ENCODE measurements at places on chromosomes 4 and X.
A peak's percentile ranks its signal among the peaks of the same experiment; 100 is the strongest.

DNA sequence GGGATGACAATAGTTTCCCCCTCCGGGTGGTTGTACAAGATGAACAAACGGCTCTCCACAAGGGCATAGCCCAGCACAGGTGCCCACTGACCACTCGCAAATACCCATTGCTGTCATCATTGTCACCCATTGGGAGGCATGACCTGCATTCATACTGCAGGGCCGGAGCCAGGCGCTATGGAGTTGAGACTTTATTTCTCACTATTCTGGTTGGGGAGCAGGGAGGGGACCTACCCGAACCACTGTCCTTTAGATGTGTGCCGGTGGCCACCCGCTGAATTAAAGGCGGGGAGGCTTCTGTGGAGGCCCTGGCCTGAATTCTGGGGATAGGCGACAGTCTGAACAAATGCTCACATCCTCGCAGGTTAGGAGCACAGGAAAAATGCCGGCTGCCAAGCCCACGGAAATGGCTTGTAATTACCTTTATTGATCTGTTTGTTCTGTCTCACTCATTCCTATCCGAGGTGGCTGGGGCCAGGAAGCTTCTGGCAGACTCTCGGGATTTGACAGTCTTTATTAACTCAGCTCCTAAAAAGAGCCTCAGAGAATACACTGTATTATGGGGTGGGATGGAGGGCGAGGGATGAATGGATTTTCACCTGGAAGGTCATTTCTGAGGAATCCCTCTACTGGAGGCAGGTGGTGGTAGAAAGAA is 125.1 kb upstream of the PSAPL1 start:
- H3K27ac ChIP-seq, result no peak overlapping the region
- no peaks in the 10 kb centered on the region for H3K27me3 ChIP-seq
- peaks cover 2% of the 10 kb centered on the region for H3K36me3 ChIP-seq
- no peak overlapping the region for H3K4me3 ChIP-seq
- DNase-seq, result no peak
- no peaks in the 10 kb centered on the region for H3K4me1 ChIP-seq

DNA sequence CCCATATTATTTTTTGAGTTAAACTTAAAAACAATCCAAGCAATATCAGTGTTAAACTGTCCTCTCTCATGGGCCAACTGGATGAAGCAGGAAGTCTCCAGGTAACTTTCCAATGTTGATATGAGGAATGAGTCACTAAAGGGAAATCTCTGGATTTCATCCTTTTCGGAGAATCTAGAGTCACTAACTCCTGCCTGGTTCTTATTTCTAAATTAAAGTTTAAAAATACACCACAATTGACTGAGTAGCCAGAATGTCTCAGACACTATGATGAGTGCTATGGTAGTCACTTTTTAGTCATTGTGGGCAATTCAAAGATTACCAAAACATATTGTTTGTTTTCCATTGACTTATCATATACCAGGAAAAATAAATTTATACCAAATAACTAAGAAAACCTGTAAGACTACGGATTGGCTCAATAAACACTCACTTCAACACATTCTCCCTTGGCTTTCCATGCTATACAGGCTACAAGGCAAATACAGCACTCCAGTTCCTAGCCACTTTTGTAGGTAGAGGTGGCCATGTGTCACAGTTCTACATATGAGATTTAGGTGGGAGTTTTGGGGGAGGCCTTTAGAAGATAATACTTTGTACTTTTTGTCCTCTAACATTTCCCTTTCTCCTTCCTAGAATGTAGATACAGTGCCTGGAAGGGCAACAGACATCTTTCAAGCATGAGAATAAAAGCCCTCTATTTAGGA is 8.6 kb downstream of the SLC9B2 start:
- H3K4me1 ChIP-seq, result peaks cover 6% of the 10 kb centered on the region
- no peak overlapping the region for H3K4me3 ChIP-seq
- H3K27me3 ChIP-seq, result no peaks in the 10 kb centered on the region
- no peak overlapping the region for H3K27ac ChIP-seq
- DNase-seq, result no peak

- H3K36me3 ChIP-seq, result no peaks in the 10 kb centered on the region
- H3K27me3 ChIP-seq, result no peaks in the 10 kb centered on the region
- no peak for DNase-seq
- H3K27ac ChIP-seq, result no peak overlapping the region
Observed at GRCh38 chr4:126354784-126355183, 1040.0 kb downstream of the FAT4 start.

GRCh38 chr4:175639346-175639745 is 172.7 kb downstream of the GPM6A start:
- no peak for DNase-seq
- H3K27me3 ChIP-seq, result no peaks in the 10 kb centered on the region

- DNase-seq, result no peak
- H3K36me3 ChIP-seq, result peaks cover 41% of the 10 kb centered on the region
- H3K4me1 ChIP-seq, result no peaks in the 10 kb centered on the region
Observed at GRCh38 chr4:150395872-150396271, 186.1 kb upstream of the MAB21L2 start.

DNA sequence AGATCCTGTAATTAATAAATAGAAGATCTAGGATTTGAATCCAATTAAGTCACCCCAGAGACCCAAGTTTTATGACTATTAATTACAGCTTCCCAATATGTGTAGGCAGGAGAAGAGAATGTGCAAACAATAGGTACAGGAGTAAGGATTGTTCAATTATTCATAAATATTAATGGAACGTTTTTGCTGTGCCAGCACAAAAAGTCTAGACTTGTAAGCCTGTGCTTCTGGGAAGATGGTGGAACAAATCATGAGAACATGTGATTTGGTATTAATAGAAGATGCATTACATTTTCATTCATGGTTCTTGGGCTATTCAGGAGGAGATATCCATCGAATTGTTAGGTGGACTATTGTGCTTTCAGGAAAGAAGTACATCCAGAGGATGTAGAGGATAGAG is 1240.9 kb downstream of the STIM2 start:
- no peak for DNase-seq
- H3K27ac ChIP-seq, result no peak overlapping the region
- no peak overlapping the region for H3K4me3 ChIP-seq
- H3K27me3 ChIP-seq, result no peaks in the 10 kb centered on the region
- peaks cover 2% of the 10 kb centered on the region for H3K36me3 ChIP-seq

DNA sequence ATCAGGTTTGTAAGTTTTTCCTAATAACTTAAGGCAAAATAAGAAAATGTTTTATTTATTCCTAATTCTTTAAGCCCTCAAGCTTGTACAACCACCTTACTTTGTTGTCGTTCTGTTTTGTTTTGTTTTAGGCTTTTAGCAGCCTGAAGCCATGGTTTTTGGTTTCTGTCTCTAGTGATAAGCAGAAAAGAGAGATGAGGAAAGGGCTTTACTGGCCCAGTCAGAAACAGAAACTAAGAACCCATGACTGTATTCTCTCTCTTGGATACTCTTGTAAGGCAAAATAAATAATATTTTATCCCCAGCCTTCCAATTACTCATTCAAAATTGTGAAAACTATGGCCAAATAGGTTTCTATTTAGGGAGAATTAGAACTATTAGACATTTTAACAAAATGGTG is 29.4 kb downstream of the TBC1D19 start:
- peaks cover 13% of the 10 kb centered on the region for H3K4me1 ChIP-seq
- H3K4me3 ChIP-seq, result no peak overlapping the region
- DNase-seq, result no peak
- H3K27ac ChIP-seq, result no peak overlapping the region
- H3K36me3 ChIP-seq, result peaks cover 19% of the 10 kb centered on the region
- no peaks in the 10 kb centered on the region for H3K27me3 ChIP-seq

DNA sequence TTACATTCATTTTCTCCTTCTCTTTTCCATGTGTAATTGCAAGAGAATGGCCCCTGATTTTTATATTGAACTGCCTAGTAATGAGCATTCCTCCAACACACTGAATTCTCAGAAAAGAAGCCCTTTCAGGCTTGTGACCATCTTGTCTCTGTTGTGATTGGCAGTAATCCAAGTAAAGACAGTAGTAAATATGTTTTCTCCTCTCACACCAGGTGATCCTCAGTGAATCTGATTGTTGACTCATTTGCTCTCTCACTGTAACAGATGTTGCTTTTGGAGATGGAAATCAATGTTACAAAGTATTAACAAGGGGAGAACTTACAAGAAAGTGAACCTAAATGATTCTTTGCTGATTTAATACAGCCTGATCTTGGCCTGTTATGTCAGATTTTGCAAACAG is 271.0 kb downstream of the AFF2 start:
- no peak for DNase-seq
- peaks cover 2% of the 10 kb centered on the region for H3K4me1 ChIP-seq
- no peaks in the 10 kb centered on the region for H3K36me3 ChIP-seq
- H3K4me3 ChIP-seq, result no peak overlapping the region
- no peaks in the 10 kb centered on the region for H3K27me3 ChIP-seq

DNA sequence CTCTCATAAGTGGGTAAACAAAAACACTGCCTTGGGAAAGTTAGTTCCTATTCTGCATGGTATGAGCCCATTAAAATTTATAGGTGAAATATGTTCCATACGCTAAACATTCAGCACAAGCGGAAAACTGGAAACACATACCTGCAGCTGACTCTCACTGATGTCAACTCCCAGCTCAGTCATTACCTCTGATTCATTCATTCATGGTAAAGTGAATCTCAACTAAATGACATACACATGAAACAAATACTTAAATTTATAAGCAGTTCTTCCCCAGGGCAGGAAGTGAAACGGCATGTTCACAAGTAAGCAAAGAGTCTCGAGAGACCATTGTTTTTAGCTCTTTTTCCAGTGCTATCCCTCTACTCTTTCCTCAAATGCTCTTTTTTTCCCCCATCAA is 1.6 kb downstream of the SLC10A6 start:
- DNase-seq, result no peak
- no peak overlapping the region for H3K4me3 ChIP-seq
- H3K27me3 ChIP-seq, result peaks cover 9% of the 10 kb centered on the region
- no peaks in the 10 kb centered on the region for H3K36me3 ChIP-seq
- no peak overlapping the region for H3K27ac ChIP-seq

- no peak for DNase-seq
- peaks cover 21% of the 10 kb centered on the region for H3K36me3 ChIP-seq
- peak overlapping the region; percentile 71 for H3K27ac ChIP-seq
- no peak overlapping the region for H3K4me3 ChIP-seq
Observed at GRCh38 chr4:102563000-102563399, 61.8 kb downstream of the NFKB1 start.

DNA sequence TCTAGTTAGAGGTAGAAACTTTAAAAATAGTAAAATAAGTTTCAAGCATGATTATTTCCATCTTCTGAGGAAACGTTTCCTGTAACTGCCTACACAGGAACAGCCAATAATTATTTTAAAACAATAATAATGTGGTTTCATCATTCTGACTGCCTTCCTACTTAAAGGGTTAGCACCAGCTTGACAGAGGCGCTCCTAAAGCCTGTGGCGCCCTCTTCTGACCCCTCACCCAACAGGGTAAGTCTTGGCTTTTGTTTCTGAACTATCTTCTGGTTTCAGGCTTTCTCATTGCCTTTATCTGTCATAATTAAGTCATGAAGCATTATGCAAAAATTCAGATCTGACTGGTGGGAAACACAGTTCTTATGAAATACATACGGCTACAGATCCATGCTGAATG is 96.7 kb downstream of the ITM2A start:
- no peaks in the 10 kb centered on the region for H3K36me3 ChIP-seq
- H3K27me3 ChIP-seq, result no peaks in the 10 kb centered on the region
- peaks cover 27% of the 10 kb centered on the region for H3K4me1 ChIP-seq
- peak overlapping the region; percentile 82 for H3K27ac ChIP-seq
- H3K4me3 ChIP-seq, result no peak overlapping the region
- DNase-seq, result peak; percentile 46

DNA sequence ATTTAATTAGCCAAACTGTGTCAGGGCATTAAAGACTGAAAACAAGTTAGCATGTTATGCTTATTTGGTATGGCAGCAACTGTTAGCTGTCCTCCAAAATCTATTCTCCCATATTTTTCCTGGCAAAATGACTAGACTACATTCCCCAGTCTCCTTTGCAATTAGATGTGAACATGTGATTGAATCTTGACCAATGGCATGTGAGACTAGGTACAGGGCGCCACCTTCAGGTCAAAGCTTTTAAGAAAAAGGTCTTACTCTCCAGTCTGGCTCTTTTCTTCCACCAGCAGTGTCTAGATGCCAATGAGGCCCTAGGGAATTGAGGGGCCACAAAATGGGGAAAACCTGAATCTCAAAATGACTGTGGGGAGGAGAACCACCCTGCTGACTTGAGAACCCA is 408.2 kb downstream of the SMARCA1 start:
- no peaks in the 10 kb centered on the region for H3K36me3 ChIP-seq
- no peak for DNase-seq
- H3K27me3 ChIP-seq, result no peaks in the 10 kb centered on the region
- H3K27ac ChIP-seq, result no peak overlapping the region
- no peaks in the 10 kb centered on the region for H3K4me1 ChIP-seq

- no peaks in the 10 kb centered on the region for H3K36me3 ChIP-seq
- no peak overlapping the region for H3K27ac ChIP-seq
- DNase-seq, result no peak
- H3K4me3 ChIP-seq, result no peak overlapping the region
- no peaks in the 10 kb centered on the region for H3K27me3 ChIP-seq
- no peaks in the 10 kb centered on the region for H3K4me1 ChIP-seq
Observed at GRCh38 chr4:177010418-177010817, 217.7 kb upstream of the VEGFC start.

DNA sequence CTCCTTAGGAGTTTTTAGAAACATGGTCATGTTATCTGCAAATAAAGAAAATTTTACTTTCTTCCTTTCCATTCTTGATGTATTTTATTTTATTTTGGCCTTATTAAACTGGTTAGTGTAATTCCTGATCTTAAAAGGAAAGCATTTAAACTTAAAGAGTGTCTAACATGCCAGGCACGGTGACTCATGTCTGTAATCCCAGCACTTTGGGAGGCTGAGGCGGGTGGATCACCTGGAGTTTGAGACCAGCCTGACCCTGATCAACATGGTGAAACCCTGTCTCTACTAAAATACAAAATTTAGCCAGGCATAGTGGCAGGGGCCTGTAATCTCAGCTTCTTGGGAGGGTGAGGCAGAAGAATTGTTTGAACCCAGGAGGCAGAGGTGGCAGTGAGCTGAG is 281.3 kb downstream of the PTTG2 start:
- H3K4me1 ChIP-seq, result peaks cover 8% of the 10 kb centered on the region
- peaks cover 3% of the 10 kb centered on the region for H3K36me3 ChIP-seq
- no peak overlapping the region for H3K4me3 ChIP-seq
- DNase-seq, result no peak

DNA sequence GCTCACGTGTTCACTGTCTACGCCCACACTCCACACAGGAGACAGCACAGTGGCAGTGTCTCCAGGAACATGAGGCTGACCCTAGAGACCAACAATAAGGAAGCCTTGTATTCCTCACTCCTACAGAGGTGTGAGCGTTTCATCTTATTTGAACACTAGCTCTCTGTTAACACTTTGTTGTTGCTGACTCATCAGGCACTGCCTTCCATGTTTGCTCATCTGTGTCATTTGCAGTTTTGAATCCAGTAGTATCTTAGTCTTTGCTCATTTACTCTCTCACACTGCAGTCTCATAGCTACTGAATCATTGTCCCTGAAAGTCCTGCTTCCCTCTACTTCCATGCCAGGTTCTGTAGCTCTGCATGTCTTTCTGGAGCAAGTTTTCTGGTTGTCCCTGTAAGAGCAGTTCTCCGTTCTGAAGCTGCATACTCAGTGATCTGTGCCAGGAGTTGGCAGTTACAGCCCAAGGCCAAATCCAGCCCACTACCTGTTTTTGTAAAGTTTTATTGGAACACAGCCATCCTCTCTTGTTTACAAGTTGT is 80.3 kb upstream of the DCLK2 start:
- no peaks in the 10 kb centered on the region for H3K27me3 ChIP-seq
- H3K36me3 ChIP-seq, result no peaks in the 10 kb centered on the region
- H3K4me1 ChIP-seq, result no peaks in the 10 kb centered on the region
- H3K27ac ChIP-seq, result no peak overlapping the region
- H3K4me3 ChIP-seq, result no peak overlapping the region
- DNase-seq, result no peak

GRCh38 chr4:129561886-129562671 is 466.1 kb downstream of the C4orf33 start:
- DNase-seq, result no peak
- H3K27me3 ChIP-seq, result no peaks in the 10 kb centered on the region
- H3K4me3 ChIP-seq, result no peak overlapping the region
- H3K36me3 ChIP-seq, result no peaks in the 10 kb centered on the region

All from memory B cell (primary cell).